GM12878 (cell line): ENCODE measurements at places on chromosomes 7 and 10.
A peak's percentile ranks its signal among the peaks of the same experiment; 100 is the strongest.

DNA sequence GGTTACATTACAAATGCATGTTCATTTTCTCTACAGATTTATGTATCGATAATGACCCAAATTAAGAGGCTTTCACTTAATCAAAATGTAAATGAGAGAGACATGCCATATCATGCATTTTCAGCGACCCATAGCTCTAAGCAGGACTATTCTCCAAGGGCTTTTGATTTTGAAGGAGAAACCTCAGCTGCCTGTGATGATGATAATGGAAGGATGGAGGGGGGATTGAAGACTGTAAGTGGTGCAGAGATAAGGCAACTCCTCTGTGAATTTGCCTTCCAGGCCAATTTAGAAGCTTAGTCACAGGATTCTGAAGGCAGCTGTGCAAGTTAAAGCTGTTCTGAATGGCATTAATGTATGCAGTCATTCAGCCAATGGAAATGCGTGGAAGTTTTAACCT is 8.3 kb downstream of the VSTM2A start:
- no peaks in the 10 kb centered on the region for H3K27me3 ChIP-seq
- no peak overlapping the region for H3K4me3 ChIP-seq
- DNase-seq, result no peak
- no peak overlapping the region for H3K27ac ChIP-seq
- H3K4me1 ChIP-seq, result no peaks in the 10 kb centered on the region

GRCh38 chr10:86651631-86652331 is 2.6 kb upstream of the OPN4 start:
- H3K27ac ChIP-seq, result no peak overlapping the region
- no peaks in the 10 kb centered on the region; the same call in 1 of the 2 replicates for H3K27me3 ChIP-seq
- no peak for DNase-seq
- H3K36me3 ChIP-seq, result no peaks in the 10 kb centered on the region

DNA sequence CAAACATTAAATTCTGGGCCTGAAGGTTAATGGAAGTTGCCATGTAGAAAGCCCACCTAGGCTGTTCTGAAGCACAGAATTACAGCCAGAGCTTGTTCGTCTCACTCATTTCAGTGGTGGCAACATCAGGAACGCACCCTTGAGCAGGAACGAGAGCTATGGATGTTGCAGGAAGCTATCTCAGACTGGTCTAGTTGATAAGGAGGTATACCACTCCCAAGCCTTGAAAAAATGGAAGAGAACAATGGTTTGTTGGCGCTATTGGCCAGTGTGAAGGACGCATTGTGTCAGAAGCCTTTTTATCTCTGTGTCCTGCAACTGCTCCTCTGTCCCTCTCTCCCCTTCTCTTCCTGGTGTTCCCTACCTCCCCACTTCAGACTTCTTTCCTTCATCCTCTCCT is 60.9 kb upstream of the RAPGEF5 start:
- H3K27ac ChIP-seq, result no peak overlapping the region
- H3K27me3 ChIP-seq, result no peaks in the 10 kb centered on the region
- no peak for DNase-seq
- H3K4me3 ChIP-seq, result no peak overlapping the region
- H3K4me1 ChIP-seq, result no peaks in the 10 kb centered on the region
- no peaks in the 10 kb centered on the region for H3K36me3 ChIP-seq

- H3K27me3 ChIP-seq, result no peaks in the 10 kb centered on the region
- H3K27ac ChIP-seq, result no peak overlapping the region
- no peak overlapping the region for H3K4me3 ChIP-seq
- H3K36me3 ChIP-seq, result no peaks in the 10 kb centered on the region
Observed at GRCh38 chr10:31586723-31587638, 268.0 kb downstream of the ZEB1 start.

GRCh38 chr10:101441541-101442455 is 87.8 kb downstream of the BTRC start:
- no peaks in the 10 kb centered on the region for H3K4me1 ChIP-seq
- no peaks in the 10 kb centered on the region for H3K36me3 ChIP-seq
- H3K27me3 ChIP-seq, result no peaks in the 10 kb centered on the region
- no peak overlapping the region for H3K4me3 ChIP-seq

DNA sequence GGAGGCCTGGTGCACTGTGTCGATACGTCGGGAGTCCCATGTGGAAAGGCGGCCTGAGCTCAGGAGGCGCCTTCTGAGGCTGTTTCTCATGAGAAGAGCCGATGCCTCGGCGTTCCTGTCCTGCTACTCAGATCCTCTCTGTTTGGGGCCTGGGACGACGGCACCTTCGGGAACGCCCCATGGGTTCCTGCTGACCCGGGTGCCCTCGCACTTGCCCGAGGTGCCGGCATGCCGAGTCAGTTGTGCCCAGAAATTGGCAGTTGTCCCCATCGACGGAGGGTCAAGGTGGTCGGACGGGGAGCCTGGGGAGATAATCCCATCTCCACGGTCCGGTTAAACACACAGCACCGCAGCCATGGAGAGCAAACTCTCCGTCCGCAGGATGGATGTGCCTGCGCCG is 33.0 kb downstream of the NKX6-2 start:
- no peaks in the 10 kb centered on the region for H3K27me3 ChIP-seq
- no peak overlapping the region for H3K27ac ChIP-seq
- no peak overlapping the region for H3K4me3 ChIP-seq
- no peaks in the 10 kb centered on the region for H3K4me1 ChIP-seq
- H3K36me3 ChIP-seq, result no peaks in the 10 kb centered on the region; the same call in 1 of the 2 replicates

GRCh38 chr7:39360766-39361165 is 205.4 kb upstream of the YAE1 start:
- H3K4me1 ChIP-seq, result no peaks in the 10 kb centered on the region
- DNase-seq, result no peak
- no peak overlapping the region for H3K27ac ChIP-seq
- H3K4me3 ChIP-seq, result no peak overlapping the region
- no peaks in the 10 kb centered on the region for H3K36me3 ChIP-seq
- H3K27me3 ChIP-seq, result no peaks in the 10 kb centered on the region

- H3K36me3 ChIP-seq, result no peaks in the 10 kb centered on the region
- H3K4me1 ChIP-seq, result no peaks in the 10 kb centered on the region
- H3K27me3 ChIP-seq, result no peaks in the 10 kb centered on the region
- no peak overlapping the region for H3K27ac ChIP-seq
- no peak for DNase-seq
- no peak overlapping the region for H3K4me3 ChIP-seq
Observed at GRCh38 chr10:61140765-61141392, 196.9 kb upstream of the RHOBTB1 start.

DNA sequence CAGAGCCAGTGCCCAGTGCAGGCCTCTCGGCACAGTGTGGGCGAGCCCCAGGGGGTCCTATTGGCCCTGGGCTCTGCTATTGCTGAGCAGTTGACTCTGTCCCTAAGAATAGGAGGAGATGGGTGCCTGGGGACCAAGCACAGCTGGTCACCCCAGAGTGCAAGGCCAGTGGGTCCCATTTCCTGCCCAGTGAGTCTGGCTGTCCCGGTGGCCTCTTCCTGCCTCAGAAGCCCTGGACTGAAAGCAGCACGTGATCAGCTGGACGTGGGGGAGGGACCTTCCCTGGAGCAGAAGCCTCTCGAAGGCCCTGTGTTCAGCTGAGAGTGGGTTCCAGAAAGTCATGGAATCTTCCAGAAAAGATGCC is 42.0 kb downstream of the PWWP2B start:
- no peak overlapping the region for H3K4me3 ChIP-seq
- H3K4me1 ChIP-seq, result no peaks in the 10 kb centered on the region
- H3K27ac ChIP-seq, result no peak overlapping the region
- H3K36me3 ChIP-seq, result no peaks in the 10 kb centered on the region
- no peak for DNase-seq
- H3K27me3 ChIP-seq, result no peaks in the 10 kb centered on the region

GRCh38 chr10:21021231-21021630 is 124.1 kb upstream of the NEBL start:
- H3K4me1 ChIP-seq, result no peaks in the 10 kb centered on the region
- no peaks in the 10 kb centered on the region for H3K36me3 ChIP-seq
- no peak for DNase-seq
- H3K27ac ChIP-seq, result no peak overlapping the region

GRCh38 chr7:44618045-44618444 is 11.6 kb downstream of the OGDH start:
- peaks cover 53% of the 10 kb centered on the region for H3K4me1 ChIP-seq
- H3K36me3 ChIP-seq, result no peaks in the 10 kb centered on the region; the same call in 1 of the 2 replicates
- H3K4me3 ChIP-seq, result no peak overlapping the region
- H3K27me3 ChIP-seq, result no peaks in the 10 kb centered on the region
- no peak for DNase-seq

GRCh38 chr7:129163875-129164544 is 19.5 kb downstream of the TSPAN33 start:
- peaks cover 22% of the 10 kb centered on the region for H3K36me3 ChIP-seq
- peaks cover 57% of the 10 kb centered on the region for H3K4me1 ChIP-seq
- no peak overlapping the region for H3K4me3 ChIP-seq
- no peaks in the 10 kb centered on the region for H3K27me3 ChIP-seq

- H3K27me3 ChIP-seq, result no peaks in the 10 kb centered on the region
- DNase-seq, result no peak
- H3K27ac ChIP-seq, result no peak overlapping the region
- no peaks in the 10 kb centered on the region for H3K4me1 ChIP-seq
Observed at GRCh38 chr7:136039577-136040345, 62.6 kb upstream of the MTPN start.

GRCh38 chr10:49080071-49080470 is 35.3 kb downstream of the VSTM4 start:
- no peaks in the 10 kb centered on the region for H3K36me3 ChIP-seq
- no peaks in the 10 kb centered on the region for H3K27me3 ChIP-seq
- H3K4me1 ChIP-seq, result peaks cover 12% of the 10 kb centered on the region
- DNase-seq, result no peak
- H3K27ac ChIP-seq, result no peak overlapping the region

GRCh38 chr10:32938554-32939061 is 19.4 kb downstream of the ITGB1 start:
- H3K4me3 ChIP-seq, result no peak overlapping the region; the same call in 1 of the 2 replicates
- no peaks in the 10 kb centered on the region; the same call in 1 of the 2 replicates for H3K36me3 ChIP-seq
- peak overlapping the region; percentile 13; the same call in 1 of the 2 replicates for H3K27ac ChIP-seq
- H3K27me3 ChIP-seq, result no peaks in the 10 kb centered on the region
- peaks cover 34% of the 10 kb centered on the region for H3K4me1 ChIP-seq

- H3K36me3 ChIP-seq, result no peaks in the 10 kb centered on the region
- H3K4me3 ChIP-seq, result no peak overlapping the region
- no peaks in the 10 kb centered on the region for H3K27me3 ChIP-seq
- H3K4me1 ChIP-seq, result no peaks in the 10 kb centered on the region
Observed at GRCh38 chr10:82091413-82091812, 216.4 kb downstream of the NRG3 start.

DNA sequence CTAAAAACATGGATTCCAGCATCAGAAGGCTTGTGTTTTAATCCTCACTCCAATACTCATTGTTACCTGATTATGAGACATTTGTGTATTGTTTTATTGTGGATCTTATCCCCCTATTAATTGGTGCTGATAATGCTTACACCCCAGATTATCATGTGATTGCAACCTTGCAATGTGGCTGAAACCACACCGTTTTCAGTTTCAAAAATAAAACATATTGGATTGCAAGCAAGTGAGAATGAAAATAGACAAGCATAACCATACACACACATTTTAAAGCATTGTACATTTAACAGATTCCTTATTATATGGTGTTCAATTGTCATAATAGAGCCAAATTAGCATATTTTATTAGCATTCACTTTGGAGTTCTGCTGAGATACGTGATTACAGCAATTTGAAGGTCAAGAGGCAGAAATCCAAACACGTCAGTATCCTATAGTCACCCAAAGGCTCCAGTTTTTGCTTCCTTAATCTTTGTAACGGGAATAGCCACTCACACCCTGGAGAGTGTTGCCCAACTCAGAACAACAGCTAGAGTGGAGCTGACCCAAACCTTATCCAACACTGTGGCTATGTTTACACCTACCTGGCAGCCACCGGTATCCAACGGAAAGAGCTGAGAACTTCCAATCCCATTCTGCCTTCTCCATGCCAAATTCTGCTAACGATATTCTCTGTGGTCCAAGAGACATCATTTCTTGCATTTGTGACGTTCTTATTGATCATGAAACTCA is 317.1 kb upstream of the KLF6 start:
- no peak overlapping the region for H3K27ac ChIP-seq
- H3K27me3 ChIP-seq, result no peaks in the 10 kb centered on the region
- peaks cover 9% of the 10 kb centered on the region for H3K4me1 ChIP-seq
- H3K36me3 ChIP-seq, result no peaks in the 10 kb centered on the region
- no peak overlapping the region for H3K4me3 ChIP-seq

DNA sequence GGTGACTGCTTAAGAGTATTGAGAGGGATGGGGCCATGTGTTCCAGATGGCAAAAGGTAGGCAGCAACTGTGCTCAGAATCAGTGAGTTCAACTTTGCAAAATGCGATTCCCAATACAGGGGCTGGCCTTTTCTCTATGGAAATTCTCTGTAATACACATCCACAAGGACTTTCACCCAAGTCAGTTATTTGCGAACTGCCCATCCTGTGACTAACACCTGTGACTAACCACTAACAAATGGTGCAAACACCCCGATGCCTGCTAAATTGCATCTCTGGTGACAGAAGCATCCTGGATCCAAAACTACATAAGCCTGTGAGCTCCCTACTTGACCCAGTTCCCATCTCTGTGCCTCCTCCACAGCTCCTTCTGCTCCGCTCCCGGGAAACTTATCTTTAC is 9.0 kb upstream of the CUZD1 start:
- H3K36me3 ChIP-seq, result peaks cover 11% of the 10 kb centered on the region; the same call in 1 of the 2 replicates
- H3K4me3 ChIP-seq, result no peak overlapping the region
- no peaks in the 10 kb centered on the region; the same call in 1 of the 2 replicates for H3K4me1 ChIP-seq
- H3K27me3 ChIP-seq, result no peaks in the 10 kb centered on the region
- no peak overlapping the region for H3K27ac ChIP-seq

DNA sequence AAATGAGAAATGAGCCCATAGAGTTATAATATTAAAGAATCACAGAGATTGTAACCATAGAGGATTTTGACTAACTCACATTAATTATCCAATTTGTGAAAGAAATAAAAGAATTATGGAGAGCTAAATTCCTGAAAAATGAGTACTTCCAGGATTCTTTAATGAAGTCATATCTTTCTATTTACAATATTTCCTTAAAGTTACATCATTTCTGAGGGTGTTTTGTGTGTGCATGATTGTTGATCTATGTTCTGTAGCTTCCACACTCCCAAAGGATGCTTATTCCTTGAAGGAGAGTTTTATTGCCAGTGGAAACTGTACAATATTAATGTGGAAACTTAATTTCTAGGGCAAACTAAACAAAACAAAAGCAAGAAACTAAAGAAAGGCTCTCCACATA is 299.6 kb downstream of the MDFIC start:
- H3K4me1 ChIP-seq, result no peaks in the 10 kb centered on the region
- H3K27me3 ChIP-seq, result no peaks in the 10 kb centered on the region
- no peak overlapping the region for H3K4me3 ChIP-seq
- H3K36me3 ChIP-seq, result no peaks in the 10 kb centered on the region
